ENCODE measurements at places on chromosomes 13 and 19.

GRCh38 chr13:43990829-43991228 lies 111.1 kb downstream of the LACC1 start:
- no peak for DNase-seq

DNA sequence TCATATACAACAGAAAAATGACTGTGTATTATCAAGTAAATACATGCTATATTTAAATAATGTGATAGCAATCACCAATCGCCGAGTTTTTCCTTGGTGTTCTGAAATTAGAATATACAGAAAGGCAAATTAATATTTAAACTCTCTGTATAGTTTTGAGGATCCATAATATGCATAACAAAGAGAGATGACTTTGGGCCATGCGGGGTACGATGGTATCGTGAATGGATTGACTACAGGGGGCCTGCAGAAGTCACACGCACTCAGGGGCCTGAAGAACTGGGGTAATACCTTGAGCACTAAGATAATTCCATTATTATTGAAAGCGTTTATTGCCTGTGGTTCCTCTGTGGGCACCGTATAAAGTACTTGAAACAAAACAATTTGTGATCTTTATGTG lies 314.0 kb downstream of the TEX29 start:
- DNase-seq = no peak

DNA sequence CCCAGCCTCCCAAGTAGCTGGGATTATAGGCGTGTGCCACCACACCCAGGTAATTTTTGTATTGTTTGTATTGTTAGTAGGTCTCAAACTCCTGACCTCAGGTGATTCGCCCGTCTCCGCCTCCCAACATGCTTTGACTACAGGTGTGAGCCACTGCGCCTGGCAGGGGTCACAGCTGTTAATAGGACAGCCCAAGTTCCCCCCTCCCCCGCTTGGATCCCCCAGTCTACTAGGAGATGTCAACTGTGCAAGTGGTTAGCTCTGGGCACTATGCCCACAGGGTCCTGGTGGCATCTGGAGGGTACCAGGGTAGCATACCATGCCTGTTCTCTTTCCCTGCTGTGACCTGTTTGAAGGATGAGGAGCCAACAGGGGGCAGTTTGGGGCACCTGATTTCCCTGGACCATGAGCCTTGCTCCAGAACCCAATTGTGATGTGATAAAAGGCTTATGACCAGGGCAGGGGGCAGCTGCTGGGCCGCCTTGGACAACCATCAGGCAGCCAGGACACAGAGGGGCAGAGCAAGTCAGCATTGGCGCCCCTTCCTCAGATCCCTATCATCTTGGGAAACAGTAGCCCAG lies at the start of gene TSPAN16:
Gene TSPAN16, plus strand, starts transcription at position 496 of the 581 bp plus-strand sequence. CDS start 138 bp downstream, outside the sequence.
- DNase-seq = no peak

DNA sequence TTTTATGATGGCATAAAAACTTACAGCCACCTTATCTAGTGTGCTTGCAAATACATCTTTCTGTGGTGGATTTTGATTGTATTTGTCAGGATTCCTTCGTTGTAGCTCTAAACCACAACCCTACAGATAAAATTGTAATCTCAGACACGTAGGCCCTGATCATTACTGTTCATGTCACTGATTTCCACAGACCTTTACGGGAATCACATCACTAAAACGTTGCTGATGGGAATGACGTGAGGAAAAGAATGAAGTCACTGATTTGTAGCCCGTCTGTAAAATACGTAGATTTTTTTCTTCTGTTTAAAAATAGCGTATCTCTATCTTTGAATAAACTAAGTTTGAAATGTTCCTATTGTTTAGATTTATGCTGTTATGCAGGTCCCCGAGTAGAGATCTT lies 399.2 kb downstream of the MYO16 start:
- DNase-seq = no peak

- no peak for DNase-seq
These were observed 166.8 kb downstream of the DCT start for GRCh38 chr13:94312511-94313216.

- no peak for DNase-seq
These were observed 29.6 kb upstream of the KLF2 start for GRCh38 chr19:16295057-16295456.

GRCh38 chr13:87207280-87208003 lies 463.7 kb upstream of the SLITRK5 start:
- DNase-seq = no peak

All from T-helper 2 cell (primary cell).